ENCODE measurements at places on chromosomes 12 and 14. TPM values are rescaled to one million over a fixed set of nuclear protein-coding genes. Genes with fewer than 3 reads are reported as not detected.
A peak's percentile ranks its signal among the peaks of the same experiment; 100 is the strongest.

DNA sequence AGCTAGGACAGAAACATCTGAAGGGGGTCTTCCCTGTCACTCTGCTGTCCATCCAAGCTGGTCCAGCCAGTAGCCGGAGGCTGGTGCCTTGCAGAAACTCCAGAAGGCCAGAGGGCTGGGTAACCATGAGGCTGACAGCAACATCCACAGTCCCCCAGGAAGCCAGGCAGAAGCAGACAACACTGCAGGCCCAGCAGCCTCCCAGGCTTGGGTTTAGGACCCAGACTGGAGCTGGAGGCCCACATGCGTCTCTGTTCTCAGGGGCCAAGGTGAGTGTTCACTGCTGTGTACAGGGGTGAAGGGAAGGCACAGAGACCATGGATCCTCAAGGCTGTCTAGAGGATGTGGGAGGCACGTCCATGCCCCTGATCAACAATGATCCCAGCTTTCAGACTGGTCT is 136.4 kb upstream of the PRMT8 start:
- no peak for DNase-seq
- H3K27ac ChIP-seq = no peak overlapping the region
- no peak overlapping the region for H3K4me3 ChIP-seq
- no peaks in the 10 kb centered on the region for H3K4me1 ChIP-seq
- no peaks in the 10 kb centered on the region for H3K36me3 ChIP-seq

GRCh38 chr14:104302794-104303405 is 164.5 kb downstream of the KIF26A start:
- no peak overlapping the region for H3K27ac ChIP-seq
- H3K4me1 ChIP-seq = no peaks in the 10 kb centered on the region
- DNase-seq = no peak
- no peaks in the 10 kb centered on the region for H3K27me3 ChIP-seq

- H3K36me3 ChIP-seq = peaks cover 31% of the 10 kb centered on the region
- peak overlapping the region; percentile 59 for H3K27ac ChIP-seq
- peak; percentile 81 for DNase-seq
- H3K4me3 ChIP-seq = no peak overlapping the region
- peaks cover 20% of the 10 kb centered on the region for H3K4me1 ChIP-seq
These were observed 29.3 kb downstream of the AMN start for GRCh38 chr14:102951799-102952198.

DNA sequence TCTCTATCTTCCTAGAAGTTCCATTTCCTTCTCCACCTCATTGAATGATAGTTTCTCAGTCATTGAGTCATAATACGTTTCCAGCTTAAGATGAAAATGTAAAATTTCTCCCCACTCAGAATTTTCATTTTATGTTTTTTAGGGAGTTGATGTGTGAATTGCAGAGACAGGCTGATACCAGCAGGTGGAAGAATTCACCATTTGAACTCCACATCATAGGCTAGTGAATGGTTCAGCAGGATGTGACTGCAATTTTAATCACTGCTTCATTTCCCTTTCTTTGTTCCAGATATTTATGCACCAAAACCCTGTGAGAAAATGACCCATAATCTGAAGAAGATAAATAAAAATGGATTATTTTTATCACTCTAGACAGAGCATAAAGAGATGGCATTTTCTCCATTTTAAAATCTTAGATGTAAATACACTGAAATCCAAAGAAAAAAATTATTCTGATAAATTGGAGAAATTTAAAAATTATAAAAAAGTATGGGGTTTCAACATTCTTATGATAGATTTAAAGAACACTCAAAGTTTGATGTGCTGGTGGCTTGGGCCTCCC is 10.6 kb upstream of the PYGL start:
- H3K4me3 ChIP-seq = no peak overlapping the region
- peak overlapping the region; percentile 31 for H3K27ac ChIP-seq
- no peaks in the 10 kb centered on the region for H3K27me3 ChIP-seq
- H3K4me1 ChIP-seq = peaks cover 6% of the 10 kb centered on the region

POLE2 gene
- total RNA-seq = 53.4 TPM

DNA sequence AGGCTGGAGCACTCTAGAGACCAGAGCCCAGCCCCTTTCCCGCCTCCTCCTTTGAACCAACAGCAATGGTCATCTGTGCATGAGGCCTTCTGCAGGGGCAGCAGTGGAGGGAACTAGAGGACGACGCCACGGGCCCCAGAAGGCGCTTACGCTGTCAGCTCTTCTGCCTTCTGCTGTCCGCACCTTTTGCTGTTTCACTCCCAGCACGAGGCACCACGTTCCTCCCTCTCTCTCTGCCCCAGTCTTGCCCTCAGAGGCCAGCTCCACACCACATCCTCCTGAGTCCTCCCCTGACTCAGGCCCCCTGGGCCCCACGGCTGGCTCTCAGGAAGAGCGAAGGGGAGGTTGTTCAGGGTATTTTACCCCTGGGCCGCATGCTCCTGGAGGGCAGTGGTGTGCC is 15.5 kb downstream of the MMAB start:
- no peaks in the 10 kb centered on the region for H3K27me3 ChIP-seq
- no peak overlapping the region for H3K4me3 ChIP-seq
- no peaks in the 10 kb centered on the region for H3K4me1 ChIP-seq
- no peak overlapping the region for H3K27ac ChIP-seq

DNA sequence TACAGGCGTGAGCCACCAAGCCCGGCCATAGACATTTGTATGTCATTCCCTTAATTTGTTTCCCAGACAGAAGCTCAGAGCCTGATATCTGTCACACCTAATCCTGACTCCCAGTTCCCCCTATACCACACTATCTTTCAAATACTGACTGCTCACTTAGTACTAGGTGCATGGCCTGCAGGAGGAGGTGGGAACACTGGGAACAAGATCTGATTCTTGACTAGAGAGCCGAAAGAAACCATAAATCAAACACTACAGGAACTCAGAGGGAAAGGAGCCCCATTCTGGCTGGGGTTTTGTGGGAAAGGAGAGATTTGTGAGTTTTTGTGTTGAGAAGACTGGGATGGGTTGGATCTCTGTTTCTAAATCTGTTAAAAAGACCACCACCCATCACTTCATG is 4.9 kb downstream of the KHNYN start:
- no peaks in the 10 kb centered on the region for H3K36me3 ChIP-seq
- DNase-seq = no peak
- no peaks in the 10 kb centered on the region for H3K27me3 ChIP-seq
- peaks cover 6% of the 10 kb centered on the region for H3K4me1 ChIP-seq
- H3K4me3 ChIP-seq = no peak overlapping the region

- no peaks in the 10 kb centered on the region for H3K27me3 ChIP-seq
- DNase-seq = peak; percentile 92
- no peaks in the 10 kb centered on the region for H3K36me3 ChIP-seq
- H3K4me3 ChIP-seq = peak overlapping the region; percentile 31
These were observed 29.5 kb upstream of the RPLP0 start for GRCh38 chr12:120230326-120230973.

DNA sequence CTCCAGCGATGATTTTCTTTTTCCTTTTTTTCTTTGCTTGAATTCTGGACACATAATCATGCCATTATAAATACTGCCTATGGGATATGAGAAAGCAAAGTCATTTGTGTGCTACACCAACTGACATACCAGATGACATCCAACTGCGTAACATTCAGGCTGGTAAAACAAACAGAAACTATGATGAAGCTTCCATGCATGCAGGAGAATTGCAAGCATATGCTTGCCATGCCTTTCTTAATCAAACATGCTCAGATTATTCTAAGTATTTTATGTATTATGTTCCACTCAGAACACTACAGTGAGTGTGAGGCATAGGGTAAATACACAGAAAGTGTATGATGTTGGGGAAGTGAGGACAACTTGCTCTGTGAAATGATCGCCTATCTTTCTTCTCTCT is 97.4 kb downstream of the C12orf50 start:
- no peak for DNase-seq
- H3K4me3 ChIP-seq = no peak overlapping the region
- no peaks in the 10 kb centered on the region for H3K27me3 ChIP-seq
- no peaks in the 10 kb centered on the region for H3K4me1 ChIP-seq
- H3K36me3 ChIP-seq = no peaks in the 10 kb centered on the region
- H3K27ac ChIP-seq = no peak overlapping the region

CLEC7A gene
- total RNA-seq = not detected

GRCh38 chr12:50986966-50987737 is 34.8 kb downstream of the HIGD1C start:
- H3K4me3 ChIP-seq = no peak overlapping the region
- peak; percentile 13 for DNase-seq
- H3K27me3 ChIP-seq = no peaks in the 10 kb centered on the region
- H3K36me3 ChIP-seq = peaks cover 43% of the 10 kb centered on the region

VWF gene
- 0.73 TPM for total RNA-seq

LRIG3 gene
- 129 TPM for total RNA-seq

GLT1D1 gene
- total RNA-seq = 0.10 TPM

- H3K27me3 ChIP-seq = no peaks in the 10 kb centered on the region
- no peak for DNase-seq
- no peaks in the 10 kb centered on the region for H3K36me3 ChIP-seq
- H3K4me3 ChIP-seq = no peak overlapping the region
These were observed 28.8 kb downstream of the CCDC92 start for GRCh38 chr12:123943816-123944215.

KCNJ8 gene
- total RNA-seq = 0.20 TPM

GRCh38 chr14:105979446-105979845 is 453.1 kb downstream of the TMEM121 start:
- no peaks in the 10 kb centered on the region for H3K27me3 ChIP-seq
- no peaks in the 10 kb centered on the region for H3K36me3 ChIP-seq
- no peak for DNase-seq
- no peaks in the 10 kb centered on the region for H3K4me1 ChIP-seq
- H3K27ac ChIP-seq = no peak overlapping the region

GRCh38 chr12:1794440-1795090 is 25.8 kb upstream of the LRTM2 start:
- H3K27me3 ChIP-seq = no peaks in the 10 kb centered on the region
- no peak overlapping the region for H3K27ac ChIP-seq
- H3K4me1 ChIP-seq = peaks cover 3% of the 10 kb centered on the region
- no peak for DNase-seq

DNA sequence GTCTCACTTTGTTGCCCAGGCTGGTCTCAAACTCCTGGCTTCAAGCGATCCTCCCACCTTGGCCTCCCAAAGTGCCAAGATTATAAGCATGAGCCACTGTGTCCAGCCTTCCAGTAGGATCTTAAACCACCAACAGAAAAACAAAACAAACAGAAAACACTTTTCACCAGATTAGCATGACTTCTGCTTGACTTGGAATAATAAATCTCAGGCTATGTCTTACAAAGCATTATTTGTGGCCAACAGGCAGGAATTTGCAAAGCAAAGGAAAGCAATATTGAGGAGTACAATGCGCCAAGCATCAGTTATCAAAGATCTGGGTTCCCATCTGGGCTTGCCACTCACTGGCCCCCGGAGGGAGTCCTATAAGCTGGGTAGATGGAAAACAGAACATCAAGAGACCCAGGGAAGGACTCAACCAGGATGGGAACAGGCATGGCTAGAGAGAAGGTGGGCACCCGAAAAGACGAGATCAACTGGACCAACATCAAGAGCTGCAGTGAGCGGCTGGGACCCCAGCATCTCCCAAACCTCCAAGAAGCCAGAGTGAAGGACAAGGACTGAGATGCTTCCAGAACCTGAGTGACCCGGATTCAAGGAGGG is 101.2 kb downstream of the TMEM30B start:
- peaks cover 46% of the 10 kb centered on the region for H3K4me1 ChIP-seq
- no peaks in the 10 kb centered on the region for H3K36me3 ChIP-seq
- peak overlapping the region; percentile 76 for H3K27ac ChIP-seq
- no peak overlapping the region for H3K4me3 ChIP-seq
- no peaks in the 10 kb centered on the region for H3K27me3 ChIP-seq
- DNase-seq = no peak

TBC1D30 gene
- 4.3 TPM for total RNA-seq

DNA sequence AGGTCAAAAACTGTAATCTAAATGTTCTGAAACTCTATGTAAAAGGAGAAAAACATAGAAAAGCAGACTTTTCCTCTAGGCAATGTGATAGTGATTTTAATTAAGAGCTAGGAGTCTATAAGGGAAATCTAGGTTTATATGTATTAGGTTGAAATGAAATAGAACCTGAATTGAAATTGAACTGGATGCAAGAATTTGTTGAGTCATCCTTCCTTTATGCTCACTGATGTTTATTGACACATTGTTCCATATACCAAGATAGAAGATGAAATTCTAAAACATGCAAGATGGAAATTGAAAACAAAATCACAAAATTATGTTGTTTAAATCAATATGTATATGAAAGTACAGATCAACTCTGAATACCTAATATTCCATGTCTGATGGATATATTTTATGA is 170.4 kb upstream of the FLRT2 start:
- no peaks in the 10 kb centered on the region for H3K36me3 ChIP-seq
- no peak overlapping the region for H3K27ac ChIP-seq
- no peaks in the 10 kb centered on the region for H3K27me3 ChIP-seq
- no peak for DNase-seq
- no peaks in the 10 kb centered on the region for H3K4me1 ChIP-seq

KRT86 gene
- total RNA-seq = 0.30 TPM

RPL10L gene
- not detected for total RNA-seq

RBP5 gene
- not detected for total RNA-seq

- no peaks in the 10 kb centered on the region for H3K27me3 ChIP-seq
- no peak overlapping the region for H3K4me3 ChIP-seq
- no peak overlapping the region for H3K27ac ChIP-seq
- H3K4me1 ChIP-seq = no peaks in the 10 kb centered on the region
- no peaks in the 10 kb centered on the region for H3K36me3 ChIP-seq
These were observed 92.1 kb upstream of the FZD10 start for GRCh38 chr12:130070126-130070611.

DNA sequence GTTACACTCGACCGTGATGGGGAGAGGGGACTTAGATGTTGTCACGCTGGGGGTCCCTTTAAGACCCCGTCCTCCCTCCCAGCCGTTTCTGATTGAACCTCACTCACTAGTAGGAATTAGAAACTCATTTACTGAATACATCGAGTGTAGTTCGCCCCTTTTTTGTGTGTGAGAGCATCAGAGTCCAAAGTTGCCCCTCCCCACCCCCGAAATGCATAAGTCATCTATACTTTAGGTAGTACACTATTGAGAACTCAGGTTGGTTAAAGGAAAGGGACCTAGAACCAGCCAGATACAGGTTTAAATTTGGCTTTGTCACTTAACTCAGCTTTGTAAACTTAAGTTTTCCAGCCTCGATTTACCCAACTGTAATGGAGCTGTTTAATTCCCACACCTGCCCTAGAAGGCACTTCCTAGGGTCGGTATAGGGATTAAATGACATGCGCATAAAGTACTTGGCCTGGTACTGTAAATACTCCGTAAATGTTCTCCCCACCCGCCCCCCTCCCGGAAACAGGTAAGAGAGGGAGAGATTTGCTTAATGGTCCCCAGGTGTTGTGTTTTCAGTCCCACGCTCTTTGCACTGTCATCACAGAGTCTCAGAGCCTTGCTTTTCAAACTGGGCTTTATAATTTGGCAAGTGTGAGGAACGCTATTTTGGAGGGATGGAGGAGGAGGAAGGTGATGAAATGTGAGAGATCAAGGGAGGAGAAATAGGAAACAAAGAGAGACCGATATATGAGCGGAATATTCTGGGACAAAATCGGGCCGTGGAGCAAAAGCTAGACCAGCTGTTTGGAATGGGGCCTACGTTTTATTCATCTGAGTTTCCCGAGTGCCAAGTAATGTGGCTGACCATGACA is 897 bp downstream of the SUDS3 start:
- no peak for DNase-seq
- H3K4me3 ChIP-seq = peak overlapping the region; percentile 89
- H3K27ac ChIP-seq = peak overlapping the region; percentile 36
- peaks cover 3% of the 10 kb centered on the region for H3K4me1 ChIP-seq

ACOT6 gene
- total RNA-seq = not detected

GRCh38 chr14:105537580-105538474 is 11.4 kb downstream of the TMEM121 start:
- DNase-seq = peak; percentile 63
- peaks cover 15% of the 10 kb centered on the region for H3K27me3 ChIP-seq
- H3K27ac ChIP-seq = no peak overlapping the region

CACNA1C gene
- total RNA-seq = not detected

- H3K4me3 ChIP-seq = no peak overlapping the region
- H3K4me1 ChIP-seq = no peaks in the 10 kb centered on the region
- no peaks in the 10 kb centered on the region for H3K27me3 ChIP-seq
- DNase-seq = no peak
- no peaks in the 10 kb centered on the region for H3K36me3 ChIP-seq
These were observed 345.9 kb downstream of the NAV3 start for GRCh38 chr12:78176643-78177042.

Measured in SJCRH30 (cell line).